Astrocyte (in vitro differentiated cells and primary cell): ENCODE measurements at places on chromosomes 2 and 18. TPM values are rescaled to one million over a fixed set of nuclear protein-coding genes. Genes with fewer than 3 reads are reported as not detected.
A peak's percentile ranks its signal among the peaks of the same experiment; 100 is the strongest.

CHRNG gene
- total RNA-seq: not detected in 2 replicates

GPR35 gene
- total RNA-seq: 0.72 and 0.82 TPM in 2 replicates

HOXD10 gene
- total RNA-seq: not detected in 2 replicates

CDH2 gene
- 326 and 363 TPM in 2 replicates for total RNA-seq

CCDC88A gene
- total RNA-seq: 66.7 and 74.6 TPM in 2 replicates

CYS1 gene
- total RNA-seq: 3.7 and 4.8 TPM in 2 replicates

GRCh38 chr2:128513116-128513960, 194.7 kb upstream of the HS6ST1 start:
- no peaks in the 10 kb centered on the region for H3K36me3 ChIP-seq
- no peak overlapping the region for H3K27ac ChIP-seq
- DNase-seq: no peak
- no peaks in the 10 kb centered on the region for H3K27me3 ChIP-seq

DNA sequence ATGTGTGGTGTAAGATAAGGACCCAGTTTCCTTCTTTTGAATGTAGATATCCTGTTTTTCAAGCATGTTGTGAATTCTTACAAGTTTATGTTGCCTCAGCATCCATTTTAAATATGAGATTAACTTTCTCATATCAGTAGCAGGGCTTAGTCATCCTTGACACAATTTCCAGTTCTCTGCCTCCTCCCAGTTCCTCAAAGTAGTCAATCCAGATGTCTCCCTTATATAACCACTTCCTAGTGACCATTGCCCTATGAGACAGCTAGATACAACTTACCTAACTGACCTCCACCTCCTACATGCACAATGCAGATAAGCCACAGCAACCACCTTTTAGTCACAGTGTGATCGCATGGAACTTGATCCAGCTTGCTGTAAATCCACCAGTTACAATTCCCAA, 269.2 kb upstream of the ZNF521 start:
- no peak overlapping the region for H3K27ac ChIP-seq
- no peak overlapping the region for H3K4me3 ChIP-seq
- no peaks in the 10 kb centered on the region for H3K4me1 ChIP-seq
- no peaks in the 10 kb centered on the region for H3K36me3 ChIP-seq

- H3K4me3 ChIP-seq: no peak overlapping the region
- H3K36me3 ChIP-seq: no peaks in the 10 kb centered on the region
- H3K27ac ChIP-seq: no peak overlapping the region
These were observed 157.7 kb upstream of the ZFP36L2 start for GRCh38 chr2:43384143-43384542.

DNA sequence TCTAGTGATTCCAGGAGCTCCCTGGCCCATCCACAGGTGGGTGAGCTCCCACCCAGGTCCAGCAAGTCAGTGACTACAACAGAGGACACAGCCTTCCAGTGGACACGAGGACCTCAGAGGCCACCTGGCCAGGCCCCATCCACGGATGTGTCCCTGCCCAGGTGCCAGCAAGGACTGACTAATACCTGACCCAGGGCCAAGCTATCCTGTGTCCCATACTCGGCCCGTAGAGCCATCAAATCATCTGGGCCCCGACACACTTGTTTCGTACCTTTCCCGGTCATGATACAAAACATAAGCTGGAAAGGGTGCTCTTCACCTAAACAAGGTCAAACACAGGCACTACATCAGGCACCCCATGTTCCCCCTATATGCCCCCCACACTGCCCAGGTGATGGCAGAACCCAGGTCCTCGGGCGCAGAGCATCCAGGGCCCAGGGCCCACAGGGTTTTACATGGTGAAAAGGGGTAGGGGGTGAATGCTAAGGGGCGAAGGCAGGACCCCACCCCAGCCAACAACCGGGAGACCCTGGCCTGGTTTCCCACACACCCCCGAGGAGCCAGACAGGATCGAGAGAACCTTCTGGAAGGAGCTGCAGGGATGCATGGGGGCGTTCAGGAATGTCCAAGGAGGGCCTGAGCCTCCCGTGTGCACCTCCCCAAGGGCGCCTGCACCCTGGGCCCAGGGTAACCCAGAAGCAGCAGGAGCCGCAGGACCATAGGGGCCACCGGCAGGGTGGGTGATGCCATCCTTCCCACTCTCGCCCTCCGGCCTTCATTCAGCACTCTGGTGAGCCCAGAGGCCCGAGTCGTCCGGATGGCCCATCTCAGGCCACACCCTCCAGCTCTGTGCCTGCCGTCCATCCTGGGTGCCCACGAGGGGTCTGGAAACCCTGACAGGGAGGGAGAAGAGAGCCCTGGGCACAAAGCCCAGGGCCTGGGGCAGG, 94.3 kb downstream of the HDAC4 start:
- no peaks in the 10 kb centered on the region for H3K36me3 ChIP-seq
- H3K27me3 ChIP-seq: no peaks in the 10 kb centered on the region
- no peak for DNase-seq
- H3K4me1 ChIP-seq: no peaks in the 10 kb centered on the region
- H3K27ac ChIP-seq: no peak overlapping the region

DNA sequence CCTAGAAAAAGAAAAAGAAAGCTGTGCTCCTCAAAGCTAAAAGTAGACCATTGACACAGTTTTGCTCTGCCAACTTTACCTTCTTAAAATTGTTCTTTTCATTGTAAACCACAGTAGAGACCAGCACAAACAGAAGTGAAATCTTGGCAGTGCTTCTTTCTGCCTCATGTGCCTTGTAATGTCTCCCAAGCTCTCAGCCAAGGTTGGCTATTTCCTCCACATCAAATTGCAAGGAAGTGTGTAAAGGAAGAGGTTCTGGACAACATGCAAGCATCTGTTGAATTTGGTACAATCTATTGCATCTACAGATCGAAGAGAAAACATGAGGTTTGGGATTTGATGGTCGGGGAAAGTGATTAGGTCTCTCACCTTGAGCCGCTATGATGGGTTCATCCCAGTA, 83.3 kb upstream of the PNPT1 start:
- H3K27me3 ChIP-seq: no peaks in the 10 kb centered on the region
- H3K36me3 ChIP-seq: no peaks in the 10 kb centered on the region
- H3K4me3 ChIP-seq: no peak overlapping the region

GRCh38 chr2:8529706-8530277, 152.1 kb upstream of the ID2 start:
- no peak overlapping the region for H3K27ac ChIP-seq
- peaks cover 17% of the 10 kb centered on the region for H3K27me3 ChIP-seq
- no peaks in the 10 kb centered on the region for H3K36me3 ChIP-seq
- peaks cover 9% of the 10 kb centered on the region for H3K4me1 ChIP-seq
- no peak overlapping the region for H3K4me3 ChIP-seq

- H3K4me3 ChIP-seq: no peak overlapping the region
- no peaks in the 10 kb centered on the region for H3K36me3 ChIP-seq
- H3K27ac ChIP-seq: no peak overlapping the region
- DNase-seq: no peak
These were observed 129.2 kb upstream of the ERBB4 start for GRCh38 chr2:212667751-212668316.

DNA sequence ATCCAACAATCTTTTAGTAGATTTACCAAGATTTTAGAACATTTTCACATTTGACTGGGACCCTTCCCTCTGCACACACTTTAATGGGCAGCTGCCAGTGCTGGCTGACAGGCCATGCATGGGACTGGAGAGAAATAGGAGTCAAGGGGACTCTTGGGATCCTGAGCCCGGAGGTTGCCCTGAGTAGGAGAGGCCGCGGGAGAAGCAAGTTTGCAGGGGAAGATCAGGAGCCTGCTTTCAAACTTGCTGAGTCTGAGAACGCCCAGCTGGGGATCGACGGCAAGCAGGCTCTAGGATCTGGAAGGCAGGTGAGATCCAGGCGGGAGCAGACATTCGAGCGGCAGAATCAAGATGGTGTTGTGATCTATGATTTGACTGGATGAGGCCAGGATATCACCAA, 186.1 kb downstream of the HDAC4 start:
- no peak overlapping the region for H3K27ac ChIP-seq
- no peaks in the 10 kb centered on the region for H3K36me3 ChIP-seq
- no peak for DNase-seq
- H3K27me3 ChIP-seq: peaks cover 2% of the 10 kb centered on the region

DNA sequence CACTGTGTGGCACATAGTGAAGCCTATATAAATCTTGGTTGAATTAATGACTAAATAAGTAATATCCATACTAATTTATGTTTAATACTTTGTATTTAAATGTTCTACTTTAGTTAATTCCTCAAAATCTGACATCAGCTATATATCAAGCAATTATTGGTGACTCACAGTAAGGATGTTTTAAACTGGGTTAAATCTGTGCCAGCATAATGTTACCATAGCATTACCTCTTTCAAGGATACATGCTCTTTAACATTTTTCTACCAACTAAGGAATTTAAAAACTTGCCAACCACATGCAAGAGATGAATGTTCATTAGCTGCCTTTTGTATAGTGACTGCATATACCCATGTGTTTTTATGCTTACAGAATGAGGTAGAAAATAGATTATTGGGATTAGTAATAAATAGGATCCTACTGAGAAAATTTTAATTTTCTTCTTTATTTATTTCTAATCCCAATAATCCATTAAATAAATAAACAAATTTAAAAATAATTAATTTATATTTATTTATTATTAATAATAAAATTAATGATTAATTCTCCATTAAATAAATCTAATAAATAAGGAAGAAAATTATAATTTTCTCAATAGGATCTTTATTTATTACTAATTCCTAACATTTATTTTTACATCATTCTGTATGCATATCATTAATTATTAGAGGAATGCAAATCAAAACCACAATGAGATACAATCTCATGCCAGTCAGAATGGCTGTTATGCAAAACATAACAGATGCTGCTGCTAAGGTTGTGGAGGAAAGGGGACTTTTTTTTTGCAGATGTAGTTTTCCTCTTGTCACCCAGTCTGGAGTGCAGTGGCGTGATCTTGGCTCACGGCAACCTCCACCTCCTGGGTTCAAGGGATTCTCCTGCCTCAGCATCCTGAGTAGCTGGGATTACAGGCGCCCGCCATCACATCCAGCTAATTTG, 410.7 kb upstream of the DSEL start:
- H3K4me1 ChIP-seq: peaks cover 5% of the 10 kb centered on the region
- no peaks in the 10 kb centered on the region for H3K27me3 ChIP-seq
- no peaks in the 10 kb centered on the region for H3K36me3 ChIP-seq
- peak; percentile 11 for DNase-seq
- no peak overlapping the region for H3K27ac ChIP-seq

- H3K27ac ChIP-seq: no peak overlapping the region
- DNase-seq: no peak
- peaks cover 11% of the 10 kb centered on the region for H3K4me1 ChIP-seq
- no peaks in the 10 kb centered on the region for H3K27me3 ChIP-seq
These were observed 74.5 kb downstream of the ACTR3 start for GRCh38 chr2:113964436-113964835.

DNA sequence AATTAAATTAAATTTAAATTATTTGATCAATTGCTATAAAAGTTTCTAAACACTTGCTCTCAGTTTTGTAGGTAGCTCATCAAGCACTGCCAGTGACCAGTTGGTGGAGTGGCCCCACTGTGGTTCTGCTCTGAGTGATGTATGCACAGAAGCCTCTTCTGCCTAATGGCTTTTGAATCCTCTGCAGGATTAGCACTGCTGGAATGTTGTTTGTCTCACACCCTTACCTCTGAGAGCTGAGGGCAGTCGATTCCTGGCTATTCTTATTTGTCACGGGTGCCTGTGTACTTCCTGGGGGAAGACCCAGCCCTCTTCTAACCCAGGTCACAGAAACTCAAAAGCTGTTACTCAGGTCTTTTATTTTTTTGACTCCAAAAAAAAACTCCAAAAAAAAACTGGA, 9.5 kb downstream of the CAPN14 start:
- no peak overlapping the region for H3K27ac ChIP-seq
- H3K4me1 ChIP-seq: no peaks in the 10 kb centered on the region
- H3K36me3 ChIP-seq: no peaks in the 10 kb centered on the region
- no peak overlapping the region for H3K4me3 ChIP-seq
- H3K27me3 ChIP-seq: no peaks in the 10 kb centered on the region

- no peak overlapping the region for H3K4me3 ChIP-seq
- H3K36me3 ChIP-seq: peaks cover 73% of the 10 kb centered on the region
- H3K27ac ChIP-seq: no peak overlapping the region
- H3K4me1 ChIP-seq: no peaks in the 10 kb centered on the region
These were observed 47.5 kb downstream of the ANO7 start for GRCh38 chr2:241235859-241236593.

DNA sequence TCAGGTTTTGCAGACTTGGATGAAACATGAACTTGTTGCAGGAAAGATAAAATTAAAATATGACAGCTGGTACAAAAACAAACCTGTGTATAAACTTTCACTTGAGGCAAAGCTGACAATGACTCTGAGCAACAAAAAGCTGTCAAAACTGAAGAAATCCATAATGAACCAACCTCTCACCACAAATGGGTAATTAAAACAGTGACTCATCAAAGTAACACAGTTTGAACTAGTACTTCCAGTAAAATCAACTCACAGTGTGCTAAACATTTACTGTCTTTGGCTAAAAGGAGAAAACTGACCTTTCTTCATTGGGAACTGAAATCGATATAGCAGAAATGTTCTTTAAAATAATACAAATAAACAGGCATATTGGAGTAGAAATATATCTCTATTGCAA, 209.7 kb downstream of the WDPCP start:
- peak; percentile 11 for DNase-seq
- H3K4me3 ChIP-seq: no peak overlapping the region
- no peaks in the 10 kb centered on the region for H3K36me3 ChIP-seq
- no peak overlapping the region for H3K27ac ChIP-seq
- no peaks in the 10 kb centered on the region for H3K27me3 ChIP-seq

DNA sequence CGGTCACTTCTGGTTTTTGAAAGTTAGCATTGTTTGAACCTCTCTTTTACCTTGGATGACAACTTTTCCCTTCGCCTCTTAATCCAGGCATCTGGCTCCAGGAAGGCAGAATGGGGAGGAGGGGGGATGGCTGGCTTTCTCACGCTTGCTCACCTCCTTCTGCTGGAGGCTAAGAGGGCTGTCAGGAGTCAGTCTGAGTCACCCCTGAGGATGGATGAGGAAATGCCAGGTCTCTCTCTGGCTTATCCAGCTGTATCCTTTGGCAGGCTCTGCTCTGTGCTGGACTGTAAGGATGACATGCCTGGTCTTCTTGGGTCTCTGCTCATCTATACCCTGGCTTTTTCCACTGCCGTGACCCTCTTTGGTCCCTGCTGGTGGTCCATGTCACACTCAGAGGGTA, 142.9 kb upstream of the GYPC start:
- H3K27me3 ChIP-seq: no peaks in the 10 kb centered on the region
- no peak overlapping the region for H3K27ac ChIP-seq
- H3K4me3 ChIP-seq: no peak overlapping the region
- DNase-seq: no peak
- no peaks in the 10 kb centered on the region for H3K36me3 ChIP-seq

DNA sequence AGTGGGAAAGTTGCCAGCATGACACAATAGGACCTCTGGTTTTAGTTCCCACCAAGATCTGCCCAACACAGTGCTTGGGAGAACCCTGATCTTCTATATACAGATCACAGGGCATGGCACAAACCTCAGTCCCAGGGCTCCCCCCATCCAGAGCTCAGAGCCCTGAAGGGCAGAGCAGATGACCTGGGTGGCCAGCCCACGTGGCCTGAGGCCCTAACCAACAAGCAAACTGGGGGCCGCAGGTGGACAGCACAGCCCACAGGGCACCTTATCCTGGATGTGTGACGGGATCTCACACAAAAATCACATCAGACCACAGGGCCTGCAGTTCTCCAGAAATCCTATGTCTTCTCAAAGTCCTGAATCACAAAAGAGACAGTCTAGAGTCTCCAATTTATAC, 34.7 kb downstream of the CRACDL start:
- no peaks in the 10 kb centered on the region for H3K4me1 ChIP-seq
- H3K27ac ChIP-seq: no peak overlapping the region
- H3K36me3 ChIP-seq: no peaks in the 10 kb centered on the region
